ENCODE measurements at places on chromosomes 2 and 18.

GRCh38 chr18:35618289-35618688 lies 36.7 kb downstream of the GALNT1 start:
- no peak for DNase-seq

- DNase-seq: no peak
These were observed 54.9 kb upstream of the HS6ST1 start for GRCh38 chr2:128373451-128374000.

- DNase-seq: no peak
These were observed 1727.9 kb upstream of the SLC39A10 start for GRCh38 chr2:193929131-193929530.

GRCh38 chr2:205892251-205892655 lies 193.7 kb downstream of the INO80D start:
- no peak for DNase-seq

- no peak for DNase-seq
These were observed 184.8 kb upstream of the SP5 start for GRCh38 chr2:170530284-170530745.

DNA sequence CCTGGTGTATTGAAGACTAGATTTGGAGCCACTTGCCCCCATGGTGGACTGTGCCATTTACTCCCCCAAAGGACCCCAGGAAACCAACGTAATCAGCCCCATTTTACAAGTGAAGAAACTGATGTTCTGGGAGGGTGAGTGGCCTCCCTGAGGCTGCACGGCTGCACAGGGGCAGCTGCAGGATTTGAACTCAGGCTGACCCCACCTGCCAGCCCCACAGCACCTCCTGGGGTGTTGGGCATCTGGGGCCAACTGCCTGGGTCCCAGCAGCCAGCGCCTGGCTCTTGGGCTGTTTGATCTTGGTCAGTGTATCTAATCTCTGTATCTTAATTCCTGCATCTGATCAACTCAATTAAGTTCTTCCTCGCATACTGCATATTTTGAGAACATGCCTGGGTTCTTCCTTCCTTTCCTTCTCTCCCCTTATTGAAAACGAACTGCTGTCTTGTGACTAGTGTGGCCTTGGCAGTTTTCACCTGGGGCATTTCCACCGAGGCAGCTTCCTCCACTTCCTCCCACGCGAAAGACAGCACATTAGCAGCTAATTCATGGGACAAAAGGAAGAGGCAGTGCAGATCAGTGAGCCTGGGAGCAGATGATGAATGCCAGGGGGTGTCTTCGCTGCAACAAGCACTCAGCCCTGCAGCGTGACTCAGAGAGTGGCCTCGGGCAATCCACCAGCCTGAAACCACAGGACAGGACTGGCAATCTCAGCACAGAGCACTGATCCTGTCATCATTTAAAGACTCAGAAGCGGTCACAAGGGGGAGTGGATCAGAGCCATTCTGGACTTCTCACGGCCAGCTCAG lies 184.1 kb upstream of the RAB12 start:
- no peak for DNase-seq

- no peak for DNase-seq
These were observed 387.6 kb downstream of the DCDC2C start for GRCh38 chr2:4090668-4091630.

DNA sequence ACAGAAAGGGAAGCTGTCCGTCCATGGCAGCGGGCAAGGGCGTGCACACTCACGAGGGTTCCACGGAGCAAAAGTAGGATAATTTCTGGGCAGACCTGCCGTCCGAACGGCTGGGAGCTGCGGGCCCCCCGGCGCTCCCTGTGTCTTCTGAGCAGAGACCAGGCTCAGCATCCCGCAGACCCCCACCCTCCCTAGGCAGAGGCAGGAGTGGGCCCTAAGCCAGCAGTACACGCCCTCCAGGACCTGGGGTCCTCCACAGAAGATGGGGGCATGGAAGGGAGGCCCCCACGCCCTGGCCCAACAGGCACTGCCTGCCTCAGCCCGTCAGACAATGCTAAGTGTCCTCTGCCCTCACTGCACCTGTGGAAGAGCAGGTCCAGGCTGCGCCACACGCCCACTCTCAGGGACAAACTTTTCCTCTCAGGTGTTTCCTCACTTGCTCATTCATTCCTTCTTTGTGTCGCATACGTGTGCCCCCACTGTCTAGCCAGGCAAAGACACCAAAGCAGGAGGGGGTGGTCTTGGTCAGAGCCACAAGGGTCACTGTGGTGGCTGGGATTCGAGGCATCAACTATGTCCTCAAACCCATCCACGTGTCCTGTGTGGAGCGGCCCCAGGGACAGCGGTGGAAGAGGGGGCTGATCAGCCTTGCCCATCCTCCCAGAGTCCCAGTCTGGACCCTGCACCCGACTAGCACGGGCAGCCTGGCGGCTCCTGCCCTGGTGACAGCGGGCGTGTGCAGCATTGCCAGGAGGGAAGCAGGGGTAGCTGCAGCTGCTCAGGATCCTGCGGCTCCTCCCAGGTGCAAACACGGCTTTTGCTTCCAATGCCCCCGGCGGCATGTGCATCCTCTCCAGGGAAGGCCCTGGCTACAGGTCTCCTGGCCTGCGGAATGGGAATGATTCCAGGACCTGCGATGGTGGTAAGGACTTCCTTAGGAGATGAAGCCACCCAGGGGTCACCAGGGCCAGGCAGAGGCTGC lies 2.4 kb upstream of the GPC1 start:
- no peak for DNase-seq

GRCh38 chr2:237590272-237591140 lies at the start of gene RAB17:
Gene RAB17, minus strand, starts transcription at chr2:237590734. Its CDS starts 4,580 bp downstream, at chr2:237586154.
- DNase-seq: no peak

- DNase-seq: no peak
These were observed 146.0 kb downstream of the RHBDD1 start for GRCh38 chr2:226981791-226982326.

DNA sequence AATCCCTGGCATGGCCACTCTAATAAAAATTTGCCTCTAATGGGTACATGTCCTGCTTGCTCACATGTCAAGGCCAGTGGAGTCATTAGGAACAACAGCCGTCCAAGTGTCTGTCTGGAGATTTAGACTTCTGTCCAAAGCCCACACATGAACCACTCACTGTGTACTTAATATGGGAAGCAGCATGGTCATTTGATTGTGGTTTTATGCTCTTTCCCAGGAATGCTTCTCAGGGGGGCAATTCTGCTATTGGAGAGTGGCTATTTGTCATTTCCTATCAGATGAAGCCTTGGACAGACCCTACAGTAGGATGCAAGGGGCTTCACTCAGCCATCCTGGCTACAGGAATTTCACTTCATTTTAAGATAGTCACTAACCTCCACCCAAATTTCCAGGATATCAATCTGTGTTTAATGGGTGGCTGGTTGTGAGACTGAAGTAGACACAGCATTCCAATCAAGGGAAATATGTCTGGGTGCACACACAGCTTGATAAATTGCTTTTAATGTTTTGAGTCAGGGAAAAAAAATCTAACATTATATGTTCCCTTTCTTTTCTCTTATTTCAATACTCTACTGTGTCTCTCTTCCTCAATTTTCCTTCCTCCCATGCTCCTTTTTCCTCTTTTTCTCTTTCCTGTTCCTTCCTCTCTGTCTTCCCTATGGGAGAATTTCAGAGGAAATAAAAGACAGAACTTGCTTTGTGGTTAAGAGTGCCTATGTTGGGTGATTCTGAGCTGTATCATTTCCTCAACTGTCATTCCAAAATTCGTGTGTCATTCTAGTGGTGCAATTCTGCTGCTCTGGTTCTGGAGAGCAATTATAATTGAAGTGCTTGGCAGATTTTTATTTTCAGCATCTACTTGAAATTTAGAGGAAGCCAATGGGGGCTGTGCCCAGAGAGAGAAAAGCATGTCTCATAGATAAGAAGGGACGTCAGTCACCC lies 320.1 kb downstream of the OSR1 start:
- no peak for DNase-seq

DNA sequence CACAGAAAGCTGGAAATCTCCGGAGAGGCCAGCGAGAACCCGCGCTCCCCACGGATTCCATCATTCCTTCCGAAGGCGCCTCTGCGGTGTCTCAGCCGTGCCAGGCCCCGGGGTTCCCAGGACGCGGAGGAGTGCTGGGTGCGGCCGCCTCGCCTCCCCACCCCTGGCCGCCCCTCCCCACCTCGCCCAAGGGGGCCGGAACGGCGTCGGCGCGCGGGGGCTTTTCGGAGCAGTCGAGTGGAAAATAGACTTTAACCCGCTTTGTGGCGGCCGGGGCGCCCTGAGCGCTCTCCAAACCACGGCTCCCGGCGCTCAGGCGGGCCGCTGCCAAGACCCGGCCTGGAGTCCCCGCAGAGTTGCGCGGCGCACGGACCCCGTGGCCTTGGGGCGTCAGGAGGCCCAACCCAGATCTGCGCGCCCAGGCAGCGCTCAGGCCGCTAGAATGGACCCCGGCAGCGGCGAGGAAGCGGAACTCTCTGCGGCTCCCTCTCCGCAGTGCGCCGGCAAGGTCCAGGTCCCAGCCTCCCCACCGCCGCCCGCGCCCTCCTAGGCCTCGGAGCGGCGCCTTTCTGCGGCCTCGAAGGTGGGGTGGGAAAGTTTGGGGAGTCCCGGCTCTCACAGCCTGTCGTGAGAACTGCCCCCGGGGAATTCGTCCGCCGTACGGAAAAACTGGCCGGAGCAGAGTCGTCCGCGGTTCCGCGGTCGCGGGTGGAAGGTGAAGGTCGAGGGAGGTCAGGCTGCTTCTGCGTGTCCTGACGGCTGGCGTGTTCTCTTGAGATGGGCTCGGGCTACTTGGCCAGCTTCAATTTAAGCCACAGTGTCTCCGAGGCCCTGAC lies 1.2 kb upstream of the EMX1 start:
- DNase-seq: no peak

DNA sequence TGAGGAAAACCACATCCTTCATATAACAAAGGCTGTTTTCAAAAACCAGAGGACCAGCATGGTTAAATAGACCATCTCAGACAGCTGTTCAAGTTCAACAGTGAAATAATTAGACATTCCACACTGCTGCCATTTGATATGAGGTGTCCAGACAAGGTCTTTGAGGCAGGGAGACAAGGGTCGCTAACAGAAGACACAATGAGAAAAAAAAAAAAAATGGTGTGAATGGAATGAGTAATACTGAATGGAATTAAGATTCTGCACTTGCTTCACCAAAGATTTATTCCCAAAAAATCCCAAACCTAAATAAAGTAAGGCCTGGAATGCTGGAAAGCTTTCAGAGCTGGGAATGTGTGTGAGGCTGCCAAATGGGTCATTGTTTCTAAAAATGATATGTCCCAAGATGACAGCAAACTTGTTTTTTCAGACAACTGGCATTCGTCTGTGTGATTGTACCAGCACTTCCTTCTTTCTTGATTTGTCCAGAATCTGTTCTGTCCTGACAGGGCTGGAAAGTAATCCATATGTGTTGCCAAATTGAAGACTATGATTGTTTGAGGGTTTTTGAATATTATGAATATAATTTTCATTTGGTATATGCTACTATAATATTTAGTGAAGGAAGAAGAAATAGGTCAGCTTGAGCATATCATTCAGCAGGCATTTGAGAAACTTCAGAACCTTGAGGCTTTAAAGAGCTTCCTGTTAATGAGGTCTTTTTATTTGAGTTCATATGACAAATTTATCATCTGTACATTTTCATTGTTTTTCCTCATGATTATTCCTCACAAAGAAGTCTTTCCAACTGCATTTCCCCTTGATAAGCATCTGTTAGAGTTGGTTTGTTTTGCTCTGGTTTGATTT lies 85.2 kb upstream of the ITGA4 start:
- no peak for DNase-seq

- DNase-seq: no peak
These were observed 34.8 kb downstream of the LIPG start for GRCh38 chr18:49596687-49597086.

GRCh38 chr2:215866606-215867005 lies 146.7 kb downstream of the MREG start:
- no peak for DNase-seq

DNA sequence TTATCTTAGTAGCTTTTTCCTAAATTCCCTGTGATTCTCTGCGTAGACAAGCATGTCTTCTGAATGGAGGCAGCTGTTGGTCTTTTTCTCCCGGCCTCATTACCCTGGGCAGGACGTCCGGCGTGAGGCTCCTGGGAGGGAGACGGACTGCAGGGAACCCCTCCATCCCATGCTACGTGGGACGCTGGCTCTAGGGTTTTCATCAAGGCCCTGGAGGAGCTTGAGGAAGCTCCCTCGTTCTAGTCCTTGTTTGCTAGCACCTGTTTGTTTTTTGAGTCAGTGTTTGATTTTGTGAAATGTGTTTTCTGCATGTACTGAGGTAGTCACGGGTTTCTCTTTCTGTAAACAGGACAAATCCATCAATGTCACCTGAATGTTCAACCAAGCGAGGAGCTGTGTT lies 99.3 kb upstream of the TMEM18 start:
- DNase-seq: no peak

DNA sequence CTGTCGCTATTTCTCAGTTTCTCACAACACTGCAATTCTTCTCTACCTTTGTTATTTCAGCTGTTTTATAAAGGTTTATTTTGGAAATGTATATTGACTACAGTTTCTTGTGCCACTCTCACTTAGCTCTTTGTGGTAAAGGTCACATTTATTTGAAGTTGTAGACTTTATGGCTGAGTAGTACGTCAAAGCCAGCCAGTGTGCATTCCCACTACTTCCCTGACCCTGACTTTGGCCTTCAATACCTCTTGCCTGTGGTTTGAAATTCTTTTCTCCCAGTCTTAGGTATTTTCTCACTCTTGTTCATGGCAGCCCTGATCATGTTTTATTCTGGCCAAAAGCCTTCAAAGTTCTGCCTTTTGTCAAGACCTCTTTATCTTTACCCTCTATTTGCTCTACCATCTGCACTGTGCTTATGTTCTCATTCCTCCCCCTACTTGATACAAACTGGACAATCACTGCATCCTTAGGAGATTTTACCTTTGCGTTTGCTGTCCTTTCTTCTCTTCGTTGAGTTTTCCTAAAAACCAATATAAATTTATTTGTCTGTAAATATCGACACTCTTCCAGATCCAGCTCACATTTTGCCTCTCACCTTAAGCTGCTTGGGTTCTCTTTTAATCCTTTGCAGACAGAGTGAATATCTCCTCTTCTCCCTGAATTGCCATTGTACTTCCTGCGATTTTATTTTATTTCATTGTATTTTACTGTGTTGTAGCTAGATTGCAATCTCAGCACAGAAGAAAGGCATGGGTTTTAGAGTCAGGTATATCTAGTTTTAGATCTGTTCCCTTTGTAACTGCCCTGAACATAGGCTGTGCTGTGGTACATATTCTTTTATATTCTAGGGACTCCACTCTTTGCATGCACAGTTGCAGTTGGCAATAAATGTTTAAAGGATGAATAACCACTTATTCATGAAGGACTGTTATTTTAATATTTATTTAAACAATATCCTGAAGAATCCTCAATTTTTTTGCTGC lies 31.2 kb downstream of the GULP1 start:
- DNase-seq: no peak

GRCh38 chr2:146931109-146931508 lies 913.7 kb upstream of the ACVR2A start:
- DNase-seq: no peak

DNA sequence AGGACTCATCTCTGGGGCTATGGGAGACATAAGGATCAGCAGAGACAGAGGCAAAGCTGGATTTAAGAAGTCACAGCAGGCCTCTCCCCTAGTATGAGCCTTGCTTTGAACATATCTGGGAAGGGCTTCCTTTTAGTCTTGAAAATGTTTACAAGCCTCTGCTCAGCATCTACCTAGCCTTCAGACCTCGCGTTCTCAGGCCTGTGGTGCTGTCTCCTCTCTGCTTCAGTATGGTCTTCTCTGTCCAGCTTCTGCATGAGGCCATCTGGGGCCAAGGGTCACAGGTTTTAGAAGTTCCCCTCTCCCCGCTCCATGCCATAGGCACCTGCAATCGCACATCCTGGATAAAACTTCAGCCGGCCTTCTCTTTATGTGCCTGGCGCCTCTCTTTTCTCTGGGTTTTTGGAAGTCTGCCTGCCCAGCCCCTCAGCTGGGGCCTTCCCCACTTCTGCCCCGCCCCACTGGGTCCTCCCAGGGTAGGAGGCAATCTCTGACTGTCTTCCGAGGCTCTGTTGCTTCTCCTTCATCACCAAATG lies 7.1 kb downstream of the ACTG2 start:
- DNase-seq: no peak

Measured in AML-193 (cell line).